ENCODE measurements at places on chromosomes 13 and 19. TPM values are rescaled to one million over a fixed set of nuclear protein-coding genes. Genes with fewer than 3 reads are reported as not detected.

GRCh38 chr19:41699968-41700323 is 8.5 kb upstream of the CEACAM5 start:
- DNase-seq, result no peak

DNA sequence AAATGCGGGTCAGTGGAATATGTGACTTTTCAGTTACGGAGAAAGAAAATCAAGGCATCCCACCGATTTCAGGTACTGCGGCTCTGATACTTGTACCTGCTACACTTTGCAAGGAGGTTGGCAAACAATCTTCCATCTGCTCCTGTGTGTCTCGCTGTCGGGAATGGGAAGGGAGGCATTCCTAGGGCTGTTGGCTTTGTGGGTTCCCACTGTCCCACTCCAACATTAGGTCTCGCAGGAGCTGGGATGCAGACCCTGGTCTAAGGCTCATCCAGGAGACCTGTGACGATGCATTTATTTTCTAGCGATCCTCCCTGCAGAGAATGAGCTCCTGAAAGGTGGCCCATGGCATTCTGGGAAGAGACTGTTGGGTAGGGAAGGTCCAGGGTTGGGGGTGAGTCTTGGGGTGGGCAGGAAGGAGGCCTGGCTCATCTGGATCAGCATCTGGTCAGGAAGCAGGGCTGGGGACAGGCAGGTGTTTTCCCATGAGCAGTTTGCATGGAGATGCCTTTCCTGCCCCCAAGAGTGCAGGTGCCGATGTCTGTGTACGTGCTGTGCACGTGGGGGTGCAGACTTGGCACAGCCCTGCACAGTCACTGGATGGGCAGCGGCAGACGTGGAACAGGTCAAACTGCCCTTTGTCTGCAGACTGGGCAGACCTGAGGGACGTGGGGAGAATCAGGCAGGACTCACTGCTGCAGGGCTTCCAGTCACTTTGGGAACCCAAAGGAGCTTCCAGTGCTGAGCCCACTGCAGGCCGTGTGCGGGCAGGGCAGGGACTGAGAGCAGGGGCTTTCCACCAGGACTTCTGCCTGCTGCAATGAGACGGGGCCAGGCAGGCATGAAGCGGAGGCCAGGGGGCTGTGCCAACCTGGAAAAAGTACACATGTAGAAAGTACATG is 152.4 kb downstream of the TEX29 start:
- no peak for DNase-seq

GRCh38 chr19:56477429-56478338 is 539 bp upstream of the ZNF667 start:
- DNase-seq, result peak; percentile 84

DNA sequence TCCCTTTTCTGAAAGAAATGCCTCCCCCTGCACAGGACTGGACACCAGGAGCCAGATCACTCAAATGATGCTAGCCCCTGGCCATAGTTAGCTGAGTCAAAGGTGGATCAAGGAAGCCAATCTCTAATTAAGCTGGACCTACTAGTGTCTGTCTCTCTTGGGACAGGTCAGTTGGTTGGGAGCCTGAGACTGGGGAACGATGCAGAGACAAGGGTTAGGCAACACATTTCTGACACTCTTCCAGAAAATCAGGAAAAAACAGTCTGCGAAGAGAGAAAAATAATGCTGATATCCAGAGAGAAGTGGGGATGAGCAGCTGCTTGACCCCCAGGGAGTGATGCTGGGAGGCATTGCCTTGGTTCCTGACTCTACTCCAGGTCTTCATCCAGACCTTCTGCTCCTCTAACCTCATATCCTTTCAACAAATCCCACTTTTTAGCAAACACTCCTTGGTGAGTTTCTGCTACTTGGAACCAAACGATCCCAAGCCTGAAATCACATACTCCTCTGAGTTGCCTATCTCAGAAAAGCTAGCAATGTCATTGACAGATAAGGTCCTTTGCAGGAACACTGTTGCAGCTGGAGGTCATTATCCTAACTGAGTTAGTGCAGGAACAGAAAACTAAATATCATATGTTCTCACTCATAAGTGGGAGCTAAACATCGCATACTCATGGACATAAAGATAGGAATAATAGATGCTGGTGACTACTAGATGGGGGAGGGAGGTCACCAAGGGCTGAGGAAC is 369.7 kb downstream of the COG6 start:
- no peak for DNase-seq

DNA sequence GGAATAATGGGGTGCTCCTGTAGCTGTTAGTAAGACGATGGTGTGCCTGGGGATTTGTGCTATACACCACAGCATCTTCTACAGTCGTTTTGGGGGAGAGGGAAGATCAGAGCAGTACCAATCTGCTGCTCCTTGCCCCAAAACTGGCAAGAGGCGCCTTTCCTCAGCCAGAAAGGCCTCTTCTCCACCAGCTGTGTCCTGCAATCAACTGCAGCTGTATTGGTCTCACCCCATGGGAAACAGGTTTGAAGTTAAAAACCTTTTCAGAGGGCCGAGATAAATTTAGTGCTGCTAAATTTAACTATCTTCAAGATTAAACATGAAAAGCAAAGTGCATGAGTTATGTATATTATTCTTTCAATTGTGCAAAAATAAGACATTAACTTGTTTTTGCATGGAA is 1.2 kb upstream of the RNASEH2B start:
- no peak for DNase-seq

DNA sequence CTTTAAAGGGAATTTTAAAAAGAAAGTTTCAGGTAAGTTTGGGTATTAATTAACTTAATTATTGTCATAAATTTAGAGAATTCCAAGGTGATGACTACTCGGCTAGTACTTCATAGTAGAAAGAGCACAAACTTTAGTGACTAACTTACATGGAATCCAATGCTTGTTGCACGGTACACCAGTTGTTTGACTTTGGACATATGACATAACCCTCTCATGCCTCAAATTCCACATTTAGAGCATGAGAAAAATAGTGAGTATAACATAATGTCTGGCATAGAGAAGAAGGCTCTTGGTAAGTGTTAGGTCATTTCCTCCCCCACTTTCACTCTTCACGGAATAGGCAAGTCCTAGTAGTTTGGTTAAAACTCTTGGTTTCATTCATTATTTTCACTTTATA is 1249.4 kb upstream of the SLC10A2 start:
- DNase-seq, result no peak

GRCh38 chr13:31049833-31050232 is 111.9 kb downstream of the HSPH1 start:
- no peak for DNase-seq

- DNase-seq, result no peak
Observed at GRCh38 chr13:27258637-27259386, 7.5 kb downstream of the RPL21 start.

- no peak for DNase-seq
Observed at GRCh38 chr13:84902243-84902642, 897.0 kb downstream of the SLITRK6 start.

DNA sequence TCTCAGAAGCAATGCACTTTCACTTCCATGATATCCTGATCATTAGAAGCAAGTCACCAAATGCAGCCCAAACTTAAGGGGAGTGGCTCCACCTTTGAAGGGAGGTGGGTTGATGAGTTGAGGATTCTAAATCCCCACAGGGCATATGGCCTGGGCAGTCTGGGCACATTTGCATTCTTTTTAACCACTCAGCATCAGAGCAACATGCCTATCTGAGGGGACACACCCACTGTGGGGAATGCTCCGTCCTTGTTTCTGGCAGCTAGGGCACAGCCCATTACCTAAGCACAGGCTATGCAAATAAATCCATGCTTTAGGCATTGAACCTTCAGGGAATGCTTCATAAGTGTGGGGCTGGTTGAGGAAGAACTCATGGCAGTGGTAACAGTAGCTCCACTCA is 12.3 kb upstream of the SACS start:
- no peak for DNase-seq

DNA sequence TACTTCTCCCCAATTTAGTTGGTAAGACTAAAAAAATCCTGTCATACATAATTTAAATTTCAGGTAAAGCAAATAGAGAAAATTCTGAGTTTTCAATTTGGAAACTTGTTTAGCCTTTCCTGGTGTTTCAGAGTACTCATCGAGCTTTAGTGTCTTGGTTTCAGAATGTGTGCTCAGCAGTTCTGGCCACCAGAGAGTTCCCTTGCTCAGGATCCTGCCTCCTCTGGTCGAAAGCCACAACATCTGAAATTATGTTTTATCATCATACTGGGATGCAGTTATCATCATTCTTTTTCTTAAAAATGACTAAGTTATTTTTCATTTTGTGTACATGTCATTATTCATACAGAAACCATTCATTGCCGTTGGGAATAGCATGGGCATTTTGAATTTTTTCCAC is 263.2 kb upstream of the SPRY2 start:
- no peak for DNase-seq

DNA sequence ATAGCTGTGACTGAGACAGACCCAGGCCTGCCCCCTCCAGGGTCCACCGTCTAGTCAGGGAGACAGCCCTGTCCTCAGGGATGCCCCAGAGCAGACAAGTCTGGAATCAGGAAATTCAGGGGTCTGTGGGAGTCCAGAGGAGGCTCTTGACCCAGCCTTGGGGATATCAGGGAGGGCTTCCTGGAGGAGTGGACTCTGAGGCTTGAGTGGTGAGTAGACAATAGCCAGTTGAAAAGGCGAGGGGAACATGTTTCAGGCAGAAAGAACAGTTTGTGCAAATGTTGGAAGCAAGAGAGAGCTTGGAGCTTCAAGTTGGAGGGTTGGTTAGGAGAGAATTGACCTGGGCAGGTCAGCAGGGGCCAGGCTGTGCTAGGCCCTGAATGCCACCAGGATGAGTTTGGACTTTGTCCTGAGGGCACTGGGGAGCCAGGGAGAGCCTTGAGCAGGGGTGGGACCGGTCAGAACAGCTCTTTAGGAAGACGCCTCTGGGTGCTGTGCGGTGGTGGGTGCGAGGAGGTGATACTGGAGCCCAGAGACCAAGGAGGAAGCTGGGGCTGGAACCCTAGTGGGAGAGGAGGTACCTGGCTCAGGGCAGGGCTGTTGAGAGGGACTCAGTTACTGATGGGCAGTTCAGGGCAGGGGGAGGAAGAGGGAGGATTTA is 2.7 kb downstream of the CCDC9 start:
- DNase-seq, result no peak

- no peak for DNase-seq
Observed at GRCh38 chr19:51784109-51784785, 10.7 kb upstream of the FPR3 start.

DNA sequence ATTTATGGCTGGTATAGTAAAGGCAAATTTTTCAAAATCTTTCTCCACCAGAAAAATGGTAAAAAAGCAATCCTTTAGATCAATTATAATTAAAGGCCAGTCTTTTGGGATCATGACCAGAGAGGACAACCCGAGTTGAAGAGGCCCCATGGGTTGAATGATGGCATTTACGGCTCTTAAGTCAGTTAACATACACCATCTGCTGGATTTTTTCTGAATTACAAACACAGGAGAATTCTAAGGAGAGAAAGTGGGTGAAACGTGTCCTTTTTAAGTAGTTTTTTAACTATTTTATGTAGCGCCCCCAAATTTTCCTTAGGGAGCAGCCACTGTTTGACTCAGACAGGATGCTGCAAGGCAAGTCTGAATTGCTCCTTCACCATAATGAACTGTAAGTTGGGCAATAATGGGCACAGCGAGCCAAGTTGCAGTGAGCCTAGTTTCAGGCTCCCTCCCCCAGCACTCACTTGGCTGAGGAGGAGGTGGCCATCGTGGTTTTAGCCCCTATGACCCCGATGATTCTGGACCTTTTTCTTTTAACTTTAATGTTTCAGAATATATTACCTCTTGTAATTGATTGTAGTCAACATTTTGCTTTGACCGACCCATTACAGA is 13.6 kb upstream of the ZNF611 start:
- peak; percentile 13 for DNase-seq

GRCh38 chr13:45105895-45106294 is 14.4 kb upstream of the GTF2F2 start:
- DNase-seq, result no peak

GRCh38 chr19:52725528-52725961 is 9.3 kb downstream of the ZNF611 start:
- no peak for DNase-seq

DNA sequence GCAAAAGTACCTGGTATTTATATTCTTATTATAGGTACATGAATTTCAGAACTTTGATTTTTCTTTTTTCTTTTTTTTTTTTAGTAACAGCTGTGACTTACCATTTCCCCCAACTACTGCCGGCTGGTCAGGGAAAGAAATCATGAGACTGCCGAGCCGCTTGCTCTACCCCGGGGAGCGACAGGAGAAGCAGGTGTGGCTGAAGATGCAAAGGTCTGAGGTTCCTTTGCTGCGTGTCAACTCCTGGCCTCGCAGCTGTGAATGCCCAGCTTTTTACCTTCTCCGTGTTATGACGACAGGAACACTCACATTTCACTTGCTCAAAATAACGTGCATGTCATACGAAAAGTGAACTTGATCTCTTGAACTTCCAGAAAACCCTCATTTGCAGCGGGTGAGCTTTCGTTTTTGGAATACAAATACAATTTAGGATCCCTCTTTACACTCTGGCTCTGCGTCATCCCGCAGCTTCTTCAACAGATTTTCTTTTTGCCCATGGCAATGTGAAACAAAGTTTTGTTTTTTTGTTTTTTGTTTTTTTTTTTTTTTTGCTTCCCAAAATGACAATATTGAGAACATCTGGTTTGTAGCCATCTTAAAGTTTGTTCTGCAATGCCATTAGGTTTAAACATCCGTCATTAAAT is 117.9 kb downstream of the EFNB2 start:
- no peak for DNase-seq

- DNase-seq, result no peak
Observed at GRCh38 chr13:101231751-101232428, 184.4 kb downstream of the NALCN start.

DNA sequence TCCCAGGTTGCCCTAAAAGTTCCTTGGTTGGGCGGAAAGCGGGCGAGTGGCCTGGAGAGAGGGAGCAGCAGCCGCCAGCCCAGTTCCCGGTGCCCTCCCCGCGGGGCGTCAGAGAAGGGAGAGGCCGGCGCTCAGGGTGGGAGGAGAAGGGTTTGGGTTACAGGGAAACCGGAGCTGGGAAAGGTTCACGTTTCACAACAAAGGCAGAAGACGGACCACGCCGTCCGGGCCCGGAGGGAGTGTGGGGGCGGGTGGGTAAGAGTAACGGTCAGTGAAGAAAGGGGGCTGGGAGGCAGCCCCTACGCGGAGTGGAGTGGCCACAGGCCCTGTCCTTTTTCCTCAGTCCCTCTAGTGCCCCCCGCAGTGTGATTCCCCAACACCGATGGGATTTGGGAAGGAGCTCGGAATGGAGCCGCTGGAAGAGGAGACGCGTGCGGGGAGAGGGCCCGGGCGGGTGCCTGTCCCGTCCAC is 1.6 kb downstream of the SIX5 start:
- DNase-seq, result peak; percentile 81

GRCh38 chr13:27170221-27170515 is 1.4 kb downstream of the USP12 start:
- DNase-seq, result no peak

NCR1 gene
- 0.39 TPM for total RNA-seq

FCHO1 gene
- total RNA-seq, result 3.4 TPM

CEACAM21 gene
- 1.9 TPM for total RNA-seq

MVB12A gene
- total RNA-seq, result 42.7 TPM

ZNF534 gene
- total RNA-seq, result not detected

ZNF888 gene
- 16.7 TPM for total RNA-seq

ZFP82 gene
- 5.3 TPM for total RNA-seq
